ENCODE measurements at places on chromosomes 16 and 17.

GRCh38 chr16:83768986-83769385 is 38.8 kb upstream of the HSBP1 start:
- no peak for DNase-seq

- DNase-seq: no peak
Observed at GRCh38 chr17:10513299-10514067, 4.9 kb downstream of the MYH1 start.

- DNase-seq: no peak
Observed at GRCh38 chr17:35900280-35900679, 20.1 kb upstream of the CCL5 start.

DNA sequence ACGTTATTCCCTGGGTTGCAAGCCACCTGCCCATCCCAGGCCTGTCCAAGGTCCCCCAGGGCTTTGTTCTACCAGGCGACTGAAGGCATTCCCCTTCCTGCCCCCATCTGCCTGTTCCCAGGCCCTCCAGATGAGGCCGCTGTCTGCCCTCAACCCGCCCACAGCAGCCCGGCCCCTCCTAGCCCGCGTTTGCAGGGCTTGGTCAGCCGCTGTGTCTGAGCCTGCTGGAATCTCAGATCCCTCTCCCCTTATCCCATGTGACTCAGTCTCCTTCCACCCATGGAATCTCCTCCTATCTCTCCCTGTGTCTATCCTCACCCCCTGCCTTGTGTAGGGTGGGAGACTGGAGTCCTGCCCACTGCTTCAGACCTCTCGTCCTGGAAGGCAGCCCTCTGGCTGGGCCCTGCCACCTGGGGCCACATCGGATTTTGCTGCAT is 186.0 kb upstream of the TNRC6C start:
- DNase-seq: no peak

DNA sequence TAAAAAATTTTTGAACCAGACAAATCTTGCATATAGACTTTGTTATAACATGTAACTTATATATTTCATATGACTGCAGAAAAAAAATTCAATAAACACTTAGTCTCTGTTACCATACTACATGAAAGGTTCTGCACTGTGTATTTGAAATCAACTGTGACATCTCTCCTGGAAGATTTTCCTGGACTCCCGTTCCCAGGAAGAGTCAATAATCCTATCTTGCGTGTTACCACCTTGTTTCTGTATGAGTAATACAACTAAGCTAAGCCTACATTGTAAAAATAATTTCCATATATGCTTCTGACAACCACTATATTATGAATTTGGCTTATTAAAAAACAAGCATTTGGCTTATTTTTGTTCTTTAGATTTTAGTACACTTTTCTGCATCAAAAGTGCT is 665.6 kb upstream of the SOX9 start:
- DNase-seq: no peak

DNA sequence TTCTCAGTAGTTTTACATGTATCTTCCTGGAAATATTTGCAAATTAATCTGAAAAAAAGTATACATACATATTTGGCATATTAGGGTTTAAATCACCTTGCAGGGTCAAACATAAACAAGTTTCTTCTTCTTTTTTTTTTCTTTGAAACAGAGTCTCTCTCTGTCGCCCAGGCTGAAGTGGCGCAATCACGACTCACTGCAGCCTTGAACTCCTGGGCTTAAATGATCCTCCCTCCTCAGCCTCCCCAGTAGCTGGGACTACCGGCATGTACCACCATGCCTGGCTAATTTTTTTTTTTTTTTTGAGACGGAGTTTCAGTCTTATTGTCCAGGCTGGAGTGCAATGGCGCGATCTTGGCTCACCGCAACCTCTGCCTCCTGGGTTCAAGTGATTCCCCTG is 12.6 kb upstream of the FUS start:
- DNase-seq: no peak

DNA sequence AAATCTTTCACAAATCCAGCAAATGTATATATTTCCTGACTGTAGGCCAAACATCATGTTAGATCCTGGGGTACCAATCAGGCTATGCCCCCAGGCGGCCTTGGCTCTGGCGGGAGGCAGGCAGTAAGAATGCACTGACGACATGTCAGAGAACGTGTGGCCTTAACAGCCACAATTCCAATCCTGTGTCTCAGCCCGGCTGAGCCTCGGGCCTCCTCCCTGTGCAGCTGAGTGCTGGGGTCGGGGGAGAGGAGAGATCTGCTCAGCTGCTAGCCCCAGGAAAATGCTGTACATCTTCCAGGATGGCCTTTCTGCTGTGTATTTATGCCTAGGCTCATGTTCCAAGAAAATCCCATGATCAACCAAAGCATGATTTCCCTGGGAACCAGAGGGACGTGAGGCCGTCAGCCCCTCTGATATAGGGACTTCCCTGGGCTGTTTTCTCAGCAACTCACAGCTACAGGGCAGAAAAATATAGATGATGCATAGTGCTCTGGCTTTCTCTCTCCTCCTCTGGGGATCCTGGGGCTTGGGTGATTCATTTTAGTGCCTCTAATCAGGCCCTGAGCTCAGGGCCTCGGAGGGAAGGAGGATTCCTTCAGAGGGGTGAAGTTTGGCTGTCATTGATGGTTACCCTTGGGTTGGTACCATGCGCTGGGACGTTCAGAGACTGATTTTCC is 604.0 kb downstream of the HS3ST4 start:
- no peak for DNase-seq

GRCh38 chr16:85759631-85760419 is 8.9 kb upstream of the C16orf74 start:
- no peak for DNase-seq

- no peak for DNase-seq
Observed at GRCh38 chr16:1193825-1194581, 31.1 kb downstream of the TPSG1 start.

- DNase-seq: no peak
Observed at GRCh38 chr17:72394531-72394930, 273.7 kb downstream of the SOX9 start.

- DNase-seq: no peak
Observed at GRCh38 chr17:79106958-79107357, 32.3 kb downstream of the ENGASE start.

GRCh38 chr17:68384471-68384870 is 72.8 kb downstream of the WIPI1 start:
- DNase-seq: no peak

- no peak for DNase-seq
Observed at GRCh38 chr16:24346734-24347133, 90.6 kb downstream of the CACNG3 start.

- no peak for DNase-seq
Observed at GRCh38 chr17:7695586-7695985, 7.3 kb downstream of the WRAP53 start.

- DNase-seq: no peak
Observed at GRCh38 chr17:57135026-57135788, 50.2 kb downstream of the AKAP1 start.

GRCh38 chr16:82936941-82937551 is 310.3 kb downstream of the CDH13 start:
- peak; percentile 58 for DNase-seq

- DNase-seq: no peak
Observed at GRCh38 chr16:68377667-68378393, 67.0 kb downstream of the PRMT7 start.

DNA sequence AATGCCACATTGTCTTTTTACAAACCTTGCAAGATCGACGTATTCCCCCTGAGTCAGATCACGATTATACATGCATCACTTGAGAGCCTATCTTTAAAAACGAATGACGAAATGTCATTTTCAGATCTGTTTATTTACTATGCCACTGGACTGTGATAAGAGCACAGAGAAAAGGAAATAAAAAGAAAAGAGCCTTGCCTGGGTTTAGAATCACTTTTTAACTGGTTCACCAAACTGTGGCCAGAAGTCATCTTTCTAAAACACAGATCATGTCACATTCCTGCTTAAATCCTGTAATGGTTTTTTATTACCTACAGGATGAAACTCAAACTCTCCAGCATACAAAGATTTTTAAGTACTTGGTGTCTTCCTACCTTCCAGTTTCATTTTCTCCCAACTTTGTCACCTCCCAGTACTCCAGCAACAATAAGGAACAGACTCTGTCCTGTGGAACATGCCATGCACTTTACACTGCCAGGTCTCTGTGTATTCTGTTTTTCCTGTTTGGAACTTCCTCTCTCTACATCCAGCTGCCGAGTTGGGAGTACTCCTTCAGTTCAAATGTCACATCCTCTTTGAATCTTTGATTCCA is 91.5 kb downstream of the SNX11 start:
- no peak for DNase-seq

DNA sequence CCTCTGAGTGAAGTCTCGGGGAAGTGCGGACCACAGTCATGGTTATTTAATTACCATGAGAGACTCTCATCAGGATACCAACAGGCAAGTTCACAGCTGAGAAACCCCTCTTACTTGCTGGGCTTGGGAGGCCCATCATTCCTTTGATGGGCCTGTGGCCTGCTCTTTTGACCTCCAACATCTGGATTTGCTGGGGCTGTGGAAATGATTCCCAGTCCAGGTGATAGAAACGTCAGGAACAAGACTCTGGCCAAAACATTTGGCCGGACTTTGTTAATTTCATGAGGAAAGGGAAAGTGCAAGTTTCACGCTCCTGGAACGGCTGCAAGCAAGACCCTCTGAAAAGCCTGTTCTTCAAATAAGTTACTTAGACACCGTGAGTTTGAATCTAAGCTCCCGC is 42.5 kb downstream of the TMEM114 start:
- DNase-seq: no peak

DNA sequence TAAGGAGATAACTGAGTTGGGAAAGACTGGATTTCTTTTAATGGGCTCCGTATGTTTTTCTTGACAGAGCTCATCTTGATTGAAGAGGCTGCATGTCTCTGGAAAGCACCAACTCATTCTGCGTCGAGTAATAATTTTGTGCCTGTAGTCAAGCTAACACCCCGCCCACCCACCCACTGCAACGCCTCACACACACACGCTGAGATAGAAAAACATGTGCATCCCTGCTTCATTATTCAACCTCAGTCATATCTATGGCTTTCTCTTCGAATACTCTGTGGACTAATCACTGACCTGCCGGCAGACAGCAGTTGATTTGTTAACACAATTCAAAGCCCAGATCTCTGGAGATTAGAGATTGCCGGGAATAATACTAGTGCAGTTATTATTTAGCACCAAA is 220.2 kb upstream of the TOM1L1 start:
- no peak for DNase-seq

DNA sequence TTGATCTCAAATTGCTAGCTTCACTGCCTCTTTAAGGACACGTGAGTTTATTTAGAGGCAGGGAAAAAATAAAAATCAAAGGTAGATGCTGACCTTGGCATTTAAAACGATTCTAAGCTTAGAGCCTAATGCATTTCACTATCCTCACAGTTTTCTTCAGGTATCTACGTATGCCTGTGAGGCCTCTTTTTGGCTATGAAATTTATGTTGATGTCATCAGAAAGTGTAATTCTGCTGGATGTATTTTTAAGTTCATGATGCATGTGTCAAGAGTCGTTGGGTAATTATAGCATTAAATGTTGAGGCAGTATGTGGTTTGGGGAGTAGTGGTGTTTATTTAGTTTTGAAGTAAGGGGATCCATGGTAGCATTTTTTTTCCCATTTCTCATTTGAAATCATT is 4.2 kb upstream of the KRTAP3-2 start:
- DNase-seq: no peak

DNA sequence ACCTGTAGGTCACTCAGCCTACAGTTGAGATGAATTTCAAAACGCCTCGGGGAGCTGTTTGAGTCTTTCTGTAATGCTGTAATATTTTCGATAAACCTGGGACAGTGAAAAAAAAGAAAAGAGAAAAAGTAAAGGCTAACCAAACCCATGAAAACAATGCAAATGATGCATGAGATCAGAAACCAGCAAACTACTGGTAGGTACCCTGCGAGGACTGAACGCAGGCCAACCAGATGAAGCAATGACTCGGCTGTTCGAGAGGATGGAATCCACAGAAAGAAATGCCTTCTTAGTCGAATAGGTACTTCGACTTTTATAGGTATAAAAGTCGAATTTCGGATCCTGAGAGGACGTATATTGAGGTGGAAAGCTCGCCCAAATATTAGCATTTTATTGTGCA is 509 bp upstream of the ATAD5 start:
- DNase-seq: no peak

- DNase-seq: no peak
Observed at GRCh38 chr17:43578699-43579565, 32.8 kb upstream of the ETV4 start.

- DNase-seq: no peak
Observed at GRCh38 chr16:89410322-89410721, 80.0 kb downstream of the ANKRD11 start.

GRCh38 chr17:45749831-45750335 is 34.2 kb upstream of the CRHR1 start:
- no peak for DNase-seq

DNA sequence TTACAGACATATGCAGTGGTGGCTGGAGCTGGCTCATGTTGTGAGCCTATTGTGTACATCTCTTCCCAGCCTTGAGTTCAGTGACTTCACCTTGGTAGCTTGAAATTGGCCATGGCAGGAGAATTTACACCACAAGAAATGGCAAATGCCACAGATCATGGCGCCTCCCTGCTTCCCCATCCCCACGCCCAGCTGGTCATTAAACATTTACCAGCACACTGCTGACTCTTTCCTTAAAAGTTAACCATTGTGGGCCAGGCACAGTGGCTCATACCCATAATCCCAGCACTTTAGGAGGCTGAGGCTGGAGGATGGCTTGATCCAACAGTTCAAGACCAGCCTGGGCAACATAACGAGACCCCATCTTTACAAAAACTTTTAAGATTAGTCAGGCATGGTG is 22.6 kb upstream of the ITGB4 start:
- no peak for DNase-seq
